Astrocyte (in vitro differentiated cells and primary cell): ENCODE measurements at places on chromosomes 4 and X.

DNA sequence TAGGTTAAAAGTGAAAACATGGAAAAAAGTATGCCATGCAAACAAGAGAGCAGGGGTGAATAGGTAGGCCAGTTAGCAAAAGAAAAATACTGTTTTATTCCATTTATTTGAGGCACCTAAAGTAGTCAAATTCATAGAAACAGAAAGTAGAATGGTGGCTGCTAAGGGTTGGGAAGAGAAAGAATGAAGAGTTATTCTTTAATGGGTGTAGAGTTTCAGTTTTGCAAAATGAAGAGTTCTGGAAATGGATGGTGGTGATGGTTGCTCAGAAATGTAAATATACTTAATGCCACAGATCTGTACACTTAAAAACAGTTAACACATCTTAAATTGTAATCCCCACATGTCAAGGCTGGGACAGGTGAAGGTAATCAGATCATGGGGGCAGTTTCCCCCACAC, 29.7 kb downstream of the PARM1 start:
- no peak for DNase-seq

DNA sequence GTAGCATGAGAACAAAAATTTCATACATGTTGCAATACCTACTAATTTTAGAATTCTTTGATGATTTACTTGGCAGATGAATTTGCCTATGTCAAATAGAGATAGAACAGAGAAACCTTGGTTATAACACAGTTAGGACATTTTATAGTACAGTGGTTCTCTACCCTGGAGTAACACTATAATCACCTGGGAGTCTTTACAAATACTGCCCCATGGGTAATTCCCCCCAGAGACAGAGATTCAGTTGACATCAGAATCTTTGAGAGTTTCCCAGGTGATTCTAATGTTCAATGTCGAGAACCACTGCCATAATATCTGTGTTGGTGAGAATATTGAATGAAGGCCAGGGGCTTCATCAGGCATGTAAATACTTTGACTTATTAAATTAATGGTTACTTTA, 401.3 kb upstream of the NDST4 start:
- DNase-seq: no peak

DNA sequence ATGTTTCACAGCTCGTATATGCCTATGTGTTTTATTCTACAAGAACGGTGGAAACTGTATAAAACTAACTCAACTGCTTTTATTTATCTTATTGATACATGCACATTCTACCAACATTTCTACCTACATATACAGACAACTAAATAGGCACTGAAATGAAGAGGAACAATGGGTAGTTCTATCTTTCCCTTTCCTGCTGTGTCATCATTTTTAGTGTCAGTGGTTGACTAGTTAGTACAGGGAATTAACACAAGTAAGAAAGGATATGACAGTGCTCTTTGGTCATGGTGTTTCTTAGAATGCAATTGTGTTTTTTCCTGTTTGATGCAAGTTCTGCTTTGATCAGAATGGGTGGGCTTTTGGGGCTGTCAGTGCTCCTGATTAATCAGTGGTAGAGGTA, 293.8 kb upstream of the CTSO start:
- DNase-seq: no peak

DNA sequence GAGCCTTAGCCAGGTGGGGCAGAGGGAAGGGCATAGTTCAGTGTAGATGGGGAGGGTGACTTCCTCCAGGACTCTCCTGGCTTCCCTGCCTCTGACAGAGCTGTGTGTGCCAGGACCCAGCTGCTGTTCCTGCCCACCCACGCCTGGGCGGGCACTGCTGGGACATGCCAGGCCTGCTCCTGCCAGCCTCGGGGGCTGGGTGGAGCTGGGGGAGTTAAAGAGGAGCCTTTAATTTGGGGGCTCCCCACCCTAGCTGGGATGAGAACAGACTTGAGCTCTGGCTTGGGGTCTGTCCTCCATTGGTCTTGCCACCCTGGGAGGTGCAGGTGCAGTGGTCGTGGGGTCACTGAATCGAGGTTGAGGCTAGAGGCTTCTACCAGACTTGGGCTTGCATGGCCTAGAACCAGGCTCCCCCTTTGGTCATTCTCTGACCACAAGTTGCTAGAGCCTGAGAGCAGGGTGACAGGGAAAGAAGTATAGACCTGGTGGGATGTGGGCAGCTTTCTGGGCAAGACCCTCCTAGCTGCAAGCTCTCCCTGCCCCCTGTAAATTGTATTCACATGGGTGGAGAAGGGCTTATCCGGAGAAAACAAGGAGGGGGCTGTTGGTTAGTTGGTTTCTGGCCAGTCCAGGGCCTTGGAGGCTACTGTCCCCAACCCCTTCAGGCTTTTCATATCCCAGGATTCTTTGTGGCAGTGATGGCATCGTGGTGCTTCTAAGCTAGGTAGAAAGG, 5.7 kb downstream of the EFNB1 start:
- DNase-seq: no peak

DNA sequence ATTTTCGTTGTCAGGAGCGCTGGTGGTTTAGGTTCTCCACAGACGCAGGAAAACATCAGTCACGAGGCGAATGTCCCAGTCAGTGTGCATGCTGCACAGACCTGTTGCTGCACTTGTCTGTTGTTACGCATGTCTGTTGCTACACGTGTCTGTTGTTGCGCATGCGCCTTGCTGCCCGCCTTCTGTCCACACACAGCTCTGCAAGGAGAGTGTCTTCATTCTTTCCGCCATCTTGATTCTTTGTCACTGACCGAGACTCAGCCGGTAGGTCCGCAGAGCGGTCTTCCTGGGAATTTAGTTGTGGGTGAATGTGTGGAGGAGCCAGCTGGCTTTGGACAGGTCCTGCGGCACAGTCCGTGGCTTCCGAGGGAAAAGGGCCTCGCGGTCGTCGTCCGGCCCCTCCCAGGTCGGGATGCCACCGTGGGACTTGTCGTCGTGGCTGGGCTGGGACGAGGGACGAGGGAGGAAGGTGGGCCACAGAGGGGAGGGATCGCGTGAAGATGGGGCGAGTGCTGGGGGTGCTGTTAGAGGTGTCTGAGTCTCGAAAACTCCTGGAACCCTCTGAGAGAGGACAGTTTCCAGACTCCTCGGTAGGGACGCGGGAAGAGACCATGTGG, at the start of gene PAGE2B:
TSS of gene PAGE2B (plus strand) at position 180 of the 617 bp plus-strand sequence. CDS start 1,012 bp downstream, outside the sequence.
- DNase-seq: no peak

DNA sequence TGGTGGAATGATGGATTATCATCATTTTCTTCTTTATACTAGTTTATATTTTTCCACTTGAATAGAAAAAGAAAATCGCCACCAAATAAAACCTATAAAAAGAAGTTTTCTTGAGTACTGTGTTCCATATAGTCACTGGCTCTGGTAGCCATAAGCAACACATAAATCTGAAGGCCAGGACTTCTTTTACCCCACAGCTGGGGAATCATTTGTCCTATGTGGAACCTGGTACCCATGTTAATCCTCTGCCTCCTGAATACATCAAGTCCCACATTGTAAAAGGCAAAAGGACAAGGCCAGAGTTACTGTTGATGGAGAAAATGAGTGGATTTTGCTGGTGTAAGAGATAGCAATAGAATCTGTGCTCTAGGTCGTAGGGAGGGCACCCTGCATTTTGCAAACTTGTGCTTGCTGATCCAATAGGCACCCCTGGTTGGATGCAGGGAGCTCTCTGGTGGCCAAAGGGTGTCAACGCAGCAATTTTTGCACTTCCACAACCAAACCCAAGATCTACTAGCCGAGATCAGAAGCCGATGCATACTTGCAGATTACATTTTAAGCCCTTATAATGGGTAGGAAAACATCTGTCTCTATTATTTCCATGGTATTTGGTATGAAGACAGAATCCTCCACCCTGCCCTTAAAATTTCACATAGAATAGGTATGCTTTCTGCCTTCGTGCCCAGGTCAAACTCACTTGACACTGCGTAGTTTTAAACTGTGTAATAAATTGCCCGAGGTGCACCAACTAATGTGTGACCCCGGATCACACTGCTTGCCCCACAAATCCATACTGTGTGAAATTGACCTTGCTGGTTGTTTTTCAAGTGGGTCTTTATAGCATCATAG, 146.2 kb upstream of the SCML1 start:
- peak; percentile 67 for DNase-seq

DNA sequence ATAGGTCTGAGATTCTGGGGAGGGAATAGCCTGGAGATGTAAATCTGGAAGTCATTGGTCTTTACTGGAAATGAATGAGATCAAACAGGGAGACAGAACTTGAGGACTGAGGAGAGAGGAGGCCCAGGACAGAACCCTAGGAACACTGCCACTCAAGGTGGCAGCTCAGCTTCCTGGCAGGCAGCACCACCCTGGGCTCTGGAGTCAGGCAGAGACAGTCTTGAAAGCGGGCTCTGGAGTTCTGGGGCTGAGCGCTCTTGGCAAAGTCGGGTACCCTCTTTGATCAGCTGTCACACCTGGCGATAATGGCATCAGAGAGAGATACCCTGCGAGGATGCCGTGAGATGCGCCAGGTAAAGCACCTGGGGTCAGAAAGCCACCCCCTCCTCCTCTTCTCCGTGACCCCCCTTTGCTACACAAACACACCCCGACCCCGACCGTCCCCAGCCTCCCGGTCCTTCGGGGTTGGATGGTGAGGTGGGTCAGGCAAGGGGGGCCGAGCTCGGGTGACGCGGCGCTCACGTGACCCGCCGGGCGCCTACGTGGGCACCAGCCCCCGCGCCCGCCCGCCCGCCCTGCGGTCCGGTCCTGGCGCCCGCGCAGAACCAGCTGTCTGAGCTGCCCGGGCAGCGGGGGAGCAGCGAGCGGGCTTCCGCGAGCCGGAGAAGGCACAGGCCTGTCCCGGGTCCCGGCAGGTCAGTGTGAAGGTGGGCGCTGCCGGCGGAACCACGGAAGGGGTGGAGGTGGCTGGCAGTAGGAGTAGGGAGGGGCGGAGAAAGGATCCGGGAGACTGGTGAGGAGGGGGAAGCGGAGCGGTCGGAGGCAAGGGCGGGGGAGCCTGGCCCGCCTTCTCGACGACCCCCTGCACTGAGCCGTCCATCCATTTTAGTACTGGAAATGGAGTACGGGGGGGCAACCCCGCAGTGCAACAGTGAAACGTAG, at the start of gene TCEAL3:
TSS of gene TCEAL3 (plus strand) at position 600 of the 942 bp plus-strand sequence. CDS start 1,102 bp downstream, outside the sequence.
- peak; percentile 25 for DNase-seq

GRCh38 chr4:129113434-129113833, 17.5 kb downstream of the C4orf33 start:
- no peak for DNase-seq

DNA sequence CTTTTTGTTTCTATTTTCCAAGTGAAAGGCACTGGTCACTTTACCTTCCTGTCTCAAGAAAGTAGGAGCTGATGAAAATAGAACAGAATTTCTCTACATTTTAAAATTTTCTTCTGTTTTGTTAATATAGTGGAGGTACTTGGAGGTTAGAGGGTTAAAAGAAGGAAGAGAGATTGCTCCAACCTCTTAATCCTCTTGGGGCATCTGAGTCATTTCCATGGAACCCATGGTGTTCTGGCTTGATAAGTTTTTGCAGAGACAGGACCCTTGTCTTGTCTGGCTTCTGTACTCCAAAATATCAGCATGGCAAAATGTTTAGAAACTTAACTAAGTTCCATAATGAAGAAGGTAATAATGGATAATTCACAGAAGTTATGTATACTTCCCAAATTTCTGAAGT, 727.2 kb downstream of the C4orf33 start:
- DNase-seq: no peak

- no peak for DNase-seq
Observed at GRCh38 chr4:182801636-182802035, 115.5 kb downstream of the DCTD start.

GRCh38 chr4:6777636-6778281, 4.8 kb upstream of the KIAA0232 start:
- DNase-seq: no peak

- no peak for DNase-seq
Observed at GRCh38 chr4:183445097-183445428, 627 bp downstream of the CDKN2AIP start.

GRCh38 chr4:127586922-127587571, 45.7 kb upstream of the INTU start:
- DNase-seq: peak; percentile 40

GRCh38 chr4:30912098-30912714, 192.0 kb downstream of the PCDH7 start:
- peak; percentile 72 for DNase-seq

DNA sequence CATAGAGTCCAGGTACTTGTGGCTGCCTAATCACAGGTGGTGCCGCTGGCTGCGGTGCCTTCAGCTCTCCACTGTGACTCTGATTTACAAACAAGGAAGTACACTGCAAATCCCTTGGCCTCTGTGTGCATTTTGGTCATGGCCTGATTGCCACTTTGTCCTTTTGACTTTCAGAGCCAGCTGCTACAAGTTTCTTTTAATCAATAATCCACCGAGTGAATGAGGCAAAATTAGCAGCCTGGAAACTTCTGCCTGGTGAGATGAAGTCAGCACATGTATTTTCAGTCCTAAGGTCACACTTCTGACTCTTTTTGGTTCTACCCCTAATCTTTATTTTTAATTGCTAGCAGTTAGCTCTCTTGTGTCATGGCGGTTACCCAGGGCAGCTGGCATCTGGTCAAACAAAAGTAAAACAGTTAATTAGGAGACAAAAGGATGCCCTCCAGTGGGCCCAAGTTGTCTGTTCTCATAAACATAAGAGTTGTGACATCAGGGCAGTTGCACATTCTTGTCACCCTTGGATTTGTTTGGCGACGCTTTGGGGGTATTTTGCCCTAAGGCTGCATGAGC, 62.3 kb upstream of the LNX1 start:
- no peak for DNase-seq

GRCh38 chr4:124262211-124263179, 450.0 kb downstream of the ANKRD50 start:
- DNase-seq: peak; percentile 66

- peak; percentile 12 for DNase-seq
Observed at GRCh38 chrX:19368576-19368975, 24.8 kb downstream of the PDHA1 start.

GRCh38 chr4:40149960-40150385, 46.9 kb upstream of the RHOH start:
- peak; percentile 22 for DNase-seq

GRCh38 chrX:151099001-151099400, 77.4 kb upstream of the GPR50 start:
- no peak for DNase-seq

GRCh38 chr4:56674984-56675383, 6.1 kb downstream of the HOPX start:
- peak; percentile 42 for DNase-seq

DNA sequence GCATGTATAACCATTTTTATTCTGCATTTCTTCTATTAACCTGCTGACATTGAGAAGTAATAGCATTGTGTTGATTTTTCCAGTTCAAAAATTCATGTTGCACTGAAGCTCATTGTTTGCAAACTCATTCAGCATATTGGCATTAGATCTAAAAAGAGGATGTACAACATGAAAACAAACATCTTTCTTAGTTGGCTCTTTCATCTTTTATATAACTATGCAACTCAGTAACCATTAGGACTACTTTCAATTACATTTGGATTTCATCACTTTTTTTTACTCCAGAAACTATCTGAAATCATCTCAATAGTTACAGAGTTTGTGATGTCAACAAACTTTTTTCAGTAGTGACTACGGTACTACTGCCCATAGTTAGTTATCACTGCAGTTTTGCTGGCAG, 346.0 kb upstream of the EPHA5 start:
- no peak for DNase-seq

GRCh38 chrX:152907084-152907651, 9.3 kb downstream of the ZNF185 start:
- DNase-seq: peak; percentile 93

DNA sequence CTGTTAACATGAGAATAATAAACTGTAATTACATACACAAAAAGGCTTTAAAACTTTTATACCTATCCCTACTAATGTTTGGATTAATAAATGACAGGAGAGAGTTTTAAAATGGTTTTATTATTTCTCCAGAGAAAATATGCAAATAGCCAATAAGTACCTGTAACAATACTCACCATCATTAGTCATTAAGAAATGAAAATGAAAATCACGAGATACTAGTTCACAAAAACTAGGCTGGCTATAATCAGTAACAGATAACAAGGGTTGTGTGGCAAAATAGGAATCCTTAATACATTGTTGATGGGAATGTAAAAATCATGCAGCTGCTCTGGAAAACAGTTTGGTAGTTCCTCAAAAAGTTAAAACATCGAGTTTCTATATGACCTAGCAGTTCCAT, 25.2 kb upstream of the AP1AR start:
- DNase-seq: no peak
